A549 treated with Mapracorat at 1 μM for 4 hours (cell line): ENCODE measurements at places on chromosomes 6 and 20. TPM values are rescaled to one million over a fixed set of nuclear protein-coding genes. Genes with fewer than 3 reads are reported as not detected.

The SASH1 gene
- 2.2 to 3.8 TPM (median 2.4 TPM) in 5 replicates for total RNA-seq

The UNC93A gene
- total RNA-seq: not detected in 5 replicates

The COL21A1 gene
- total RNA-seq: 0.50 to 1.0 TPM (median 0.60 TPM) in 5 replicates

The OPRM1 gene
- not detected in 5 replicates for total RNA-seq

The LY6G5B gene
- total RNA-seq: 2.1 to 5.7 TPM (median 3.8 TPM) in 5 replicates

The ERVFRD-1 gene
- total RNA-seq: not detected in 5 replicates

The KCNK5 gene
- 0.90 to 1.5 TPM (median 1.4 TPM) in 5 replicates for total RNA-seq

The UNC5CL gene
- 0.33 to 0.62 TPM (median 0.49 TPM) in 5 replicates for total RNA-seq

The SPEF1 gene
- total RNA-seq: 1.3 to 2.4 TPM (median 1.9 TPM) in 5 replicates

The PAK1IP1 gene
- 18.5 to 22.5 TPM (median 19.7 TPM) in 5 replicates for total RNA-seq

The FNDC1 gene
- total RNA-seq: 0.06 to 0.13 TPM (median 0.11 TPM) in 5 replicates

The GPX5 gene
- not detected in 5 replicates for total RNA-seq

The HCRTR2 gene
- total RNA-seq: not detected in 5 replicates

The SLC35D3 gene
- 0.05 to 0.14 TPM (median 0.12 TPM) in 3 of 5 replicates, not detected in the others for total RNA-seq

The SLC32A1 gene
- not detected in 5 replicates for total RNA-seq

The FOXA2 gene
- 12.4 to 19.1 TPM (median 16.7 TPM) in 5 replicates for total RNA-seq

The NKAIN2 gene
- total RNA-seq: not detected in 5 replicates

The MOCS1 gene
- total RNA-seq: 1.6 to 2.3 TPM (median 1.7 TPM) in 5 replicates

The TCP11 gene
- not detected in 5 replicates for total RNA-seq

The EPHA7 gene
- total RNA-seq: 0.04 to 0.10 TPM (median 0.09 TPM) in 5 replicates

The MAS1 gene
- 0.01 TPM in 1 of 5 replicates, not detected in the others for total RNA-seq

The PMEPA1 gene
- total RNA-seq: 154 to 362 TPM (median 345 TPM) in 5 replicates

The DNMT3B gene
- 3.3 to 4.6 TPM (median 4.2 TPM) in 5 replicates for total RNA-seq

The ZNF391 gene
- total RNA-seq: 0.13 to 0.35 TPM (median 0.24 TPM) in 5 replicates

The ARMC12 gene
- 0.26 to 0.97 TPM (median 0.55 TPM) in 5 replicates for total RNA-seq

The ENPP3 gene
- total RNA-seq: not detected in 5 replicates

The SMLR1 gene
- total RNA-seq: not detected in 5 replicates

The DOK5 gene
- not detected in 5 replicates for total RNA-seq

The MDFI gene
- 0.33 to 1.2 TPM (median 0.85 TPM) in 5 replicates for total RNA-seq
